ENCODE measurements at places on chromosomes 6 and 20. TPM values are rescaled to one million over a fixed set of nuclear protein-coding genes. Genes with fewer than 3 reads are reported as not detected.

AGER gene
- total RNA-seq = 0.82 TPM

RBM24 gene
- total RNA-seq = 3.0 TPM

SAMD5 gene
- 1.3 TPM for total RNA-seq

ULBP2 gene
- total RNA-seq = 0.94 TPM

NUDT3 gene
- 15.4 TPM for total RNA-seq

SFTA2 gene
- total RNA-seq = not detected

C20orf202 gene
- 0.58 TPM for total RNA-seq

SLC32A1 gene
- total RNA-seq = not detected

SLC44A4 gene
- not detected for total RNA-seq

ZNF334 gene
- 5.4 TPM for total RNA-seq

SGK2 gene
- total RNA-seq = not detected

ERVFRD-1 gene
- not detected for total RNA-seq

DEFB132 gene
- total RNA-seq = not detected

SLC17A2 gene
- 1.7 TPM for total RNA-seq

DYNLT2 gene
- total RNA-seq = 0.47 TPM

SMPDL3A gene
- 14.3 TPM for total RNA-seq

SOBP gene
- total RNA-seq = 4.0 TPM

CDSN gene
- total RNA-seq = not detected

TMC2 gene
- total RNA-seq = not detected

LAMA2 gene
- 154 TPM for total RNA-seq

IL17A gene
- not detected for total RNA-seq

RAET1L gene
- total RNA-seq = not detected

LTB gene
- 0.17 TPM for total RNA-seq

PBOV1 gene
- not detected for total RNA-seq

ID4 gene
- 3.1 TPM for total RNA-seq

BNIP5 gene
- total RNA-seq = not detected

APOM gene
- total RNA-seq = 0.51 TPM

PRDM13 gene
- total RNA-seq = not detected

CFB gene
- 11.4 TPM for total RNA-seq

MYCT1 gene
- total RNA-seq = 3.1 TPM

PPIL1 gene
- 16.5 TPM for total RNA-seq

CLDN20 gene
- total RNA-seq = not detected

PRRT1 gene
- total RNA-seq = 0.85 TPM

FABP7 gene
- total RNA-seq = not detected

ATXN1 gene
- total RNA-seq = 13.0 TPM

CPNE5 gene
- 0.09 TPM for total RNA-seq

MYB gene
- not detected for total RNA-seq

CFAP206 gene
- total RNA-seq = not detected

C6orf132 gene
- total RNA-seq = 2.9 TPM

DPM1 gene
- 62.8 TPM for total RNA-seq

TFAP2D gene
- total RNA-seq = not detected

IPCEF1 gene
- not detected for total RNA-seq

SLC24A3 gene
- total RNA-seq = 1.5 TPM

OPN5 gene
- total RNA-seq = not detected

SMLR1 gene
- not detected for total RNA-seq

LHFPL5 gene
- total RNA-seq = not detected

CYP39A1 gene
- total RNA-seq = 1.6 TPM

MYLK2 gene
- total RNA-seq = not detected

DEFB119 gene
- total RNA-seq = not detected

RPS10 gene
- 5,879 TPM for total RNA-seq

CCM2L gene
- not detected for total RNA-seq

RSPH4A gene
- total RNA-seq = 1.1 TPM

ZKSCAN4 gene
- total RNA-seq = 4.2 TPM

CSNK2B gene
- total RNA-seq = 210 TPM

KCNK16 gene
- not detected for total RNA-seq

BFSP1 gene
- total RNA-seq = 1.5 TPM

SIM1 gene
- total RNA-seq = under 0.01 TPM

LINC00237 gene
- total RNA-seq = not detected

GMPR gene
- 34.8 TPM for total RNA-seq

PXMP4 gene
- total RNA-seq = 6.0 TPM
